SJSA1 (cell line): ENCODE measurements at places on chromosomes 5 and 9.

DNA sequence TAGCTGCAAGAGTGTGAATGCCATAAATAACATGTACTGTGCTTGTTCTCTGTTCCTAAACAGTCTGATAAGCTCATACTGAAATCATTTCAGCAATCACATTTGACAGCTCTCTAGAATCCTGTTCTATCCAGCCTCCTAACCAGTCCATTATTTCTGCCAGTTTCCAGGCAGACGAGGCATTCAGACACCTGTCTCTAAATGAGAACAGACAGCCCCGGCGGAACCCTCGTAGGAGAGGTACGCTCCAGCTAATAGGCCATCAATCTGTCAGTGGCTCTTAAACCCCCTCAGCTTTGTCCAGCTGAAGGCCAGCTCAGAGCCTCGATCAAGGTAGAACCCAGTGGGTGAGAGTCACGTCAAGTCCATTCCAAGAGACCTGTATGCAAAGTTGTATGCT, 272.3 kb downstream of the GLIS3 start:
- no peak for DNase-seq

DNA sequence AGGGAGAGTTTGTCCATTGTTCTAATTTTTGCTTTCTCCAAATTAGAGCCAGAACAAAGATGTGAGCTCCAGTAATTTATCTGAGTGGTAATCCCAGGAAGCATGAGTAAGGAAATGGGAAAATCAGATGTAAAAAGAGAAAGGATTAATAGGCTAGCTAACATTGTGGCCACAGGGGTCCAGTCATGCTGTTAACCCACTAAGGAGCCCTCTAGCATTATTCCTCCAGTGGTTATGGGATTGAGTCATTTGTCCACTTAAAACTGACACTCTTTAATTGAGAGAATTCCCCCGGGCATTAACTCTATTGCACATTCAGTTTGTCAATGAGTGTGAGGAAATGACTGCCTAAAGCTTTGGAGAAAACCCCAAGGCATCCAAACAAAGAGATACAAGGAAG, 700.3 kb upstream of the TYRP1 start:
- no peak for DNase-seq

GRCh38 chr9:134293611-134294152, 32.6 kb upstream of the RXRA start:
- no peak for DNase-seq

DNA sequence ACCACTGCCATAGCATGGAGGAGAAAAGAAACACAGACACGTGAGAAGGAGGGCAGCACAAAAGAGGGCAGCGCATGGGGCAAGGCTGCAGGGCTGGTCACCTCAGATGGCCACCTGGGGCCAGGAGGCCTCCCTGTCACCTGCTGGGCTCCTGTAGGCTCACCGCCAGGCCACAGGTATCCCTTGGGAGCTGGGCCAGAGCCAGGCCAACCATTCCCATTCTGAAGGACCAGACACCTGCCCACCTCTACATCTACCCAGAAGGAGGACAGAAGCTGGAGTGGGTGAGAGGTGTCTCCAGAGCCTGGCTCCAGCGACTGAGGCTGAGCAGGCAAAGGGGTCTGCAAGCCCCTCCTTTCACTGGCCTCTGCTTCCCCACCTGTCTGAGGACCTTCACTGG, 103.1 kb downstream of the PAX5 start:
- no peak for DNase-seq

- no peak for DNase-seq
Observed at GRCh38 chr5:119445544-119445943, 6.8 kb upstream of the HSD17B4 start.

DNA sequence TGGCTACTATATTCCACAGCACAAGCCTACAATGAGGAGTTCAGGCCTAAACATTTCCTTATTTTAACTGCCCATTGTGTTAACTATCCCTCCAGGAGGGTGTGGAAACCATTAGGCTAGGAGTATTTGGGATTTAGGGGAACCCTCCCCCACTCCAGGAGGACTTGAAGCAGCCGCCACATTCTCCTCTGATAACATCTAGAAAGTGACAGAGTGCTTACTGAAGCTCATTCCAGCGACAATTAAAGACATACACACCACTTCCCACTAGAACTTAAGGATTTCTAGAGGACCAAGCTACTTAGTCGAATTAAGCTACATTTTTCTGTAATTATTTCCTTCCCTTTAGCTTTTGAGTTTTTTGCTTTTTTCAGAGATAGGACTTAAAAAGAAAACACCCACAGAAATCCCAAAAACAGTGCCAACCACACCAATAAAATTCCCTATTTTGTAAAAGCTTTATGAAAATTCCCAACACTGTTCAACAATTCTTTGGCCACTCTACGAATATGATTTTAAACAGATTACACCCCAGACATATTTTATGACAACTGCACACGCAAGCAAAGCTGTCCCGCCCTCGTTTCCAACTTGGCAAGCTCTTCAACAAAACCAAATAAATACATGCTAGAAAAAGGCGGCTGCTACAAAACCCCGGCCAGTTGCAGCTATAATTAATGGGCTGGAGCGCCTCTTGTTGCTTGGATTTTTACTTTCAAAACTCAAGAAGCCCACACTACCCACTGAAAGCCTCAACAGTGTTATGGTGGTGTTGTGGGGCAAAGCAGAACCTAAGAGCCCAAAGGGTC, 4.5 kb downstream of the ROR2 start:
- peak; percentile 17 for DNase-seq

DNA sequence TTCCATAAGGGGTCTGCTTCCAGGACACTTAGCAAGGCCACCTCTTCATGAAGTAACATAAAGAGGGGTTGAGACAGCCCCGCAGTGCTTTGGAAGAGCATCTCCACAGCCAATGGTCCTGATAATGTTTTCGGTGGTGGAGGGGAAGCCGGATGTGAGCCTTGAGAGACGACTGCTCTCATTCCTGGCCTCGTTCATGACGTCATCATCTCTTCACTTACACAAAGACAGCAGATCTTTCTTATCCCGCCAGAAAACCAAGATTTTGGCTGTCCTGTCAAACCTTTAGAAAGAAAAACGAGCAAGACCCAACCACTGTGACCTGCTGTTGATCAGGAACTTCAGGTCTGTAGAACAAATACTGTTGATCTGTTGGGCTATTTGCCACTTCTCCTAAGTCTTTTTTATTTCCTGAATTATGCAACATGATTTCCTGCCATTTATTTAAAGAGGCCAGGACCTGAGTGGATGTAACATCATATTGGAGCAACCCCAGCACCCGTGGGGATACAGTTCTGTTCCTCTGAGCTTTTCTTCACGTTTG, 89.0 kb upstream of the IRX2 start:
- no peak for DNase-seq

DNA sequence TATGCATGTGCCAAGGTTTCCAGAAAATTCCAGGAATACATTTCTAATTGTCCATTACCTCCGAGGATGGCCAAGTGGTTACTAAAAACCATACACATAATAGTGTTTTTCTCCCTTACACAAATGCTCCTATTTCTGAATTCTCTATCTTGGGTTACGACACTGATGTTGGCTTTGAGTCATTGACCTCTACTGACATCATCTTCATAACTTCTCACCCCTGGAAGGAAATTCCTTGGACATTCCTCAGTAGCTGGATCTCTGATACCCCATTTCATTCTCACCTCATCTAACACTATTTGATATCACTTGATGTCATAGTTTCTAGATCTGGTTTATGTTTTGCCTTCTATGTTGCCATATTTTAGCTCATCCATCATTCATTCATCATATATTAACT, 287.2 kb downstream of the CTNND2 start:
- DNase-seq, result no peak

GRCh38 chr5:77369566-77369965, 122.5 kb downstream of the WDR41 start:
- no peak for DNase-seq

DNA sequence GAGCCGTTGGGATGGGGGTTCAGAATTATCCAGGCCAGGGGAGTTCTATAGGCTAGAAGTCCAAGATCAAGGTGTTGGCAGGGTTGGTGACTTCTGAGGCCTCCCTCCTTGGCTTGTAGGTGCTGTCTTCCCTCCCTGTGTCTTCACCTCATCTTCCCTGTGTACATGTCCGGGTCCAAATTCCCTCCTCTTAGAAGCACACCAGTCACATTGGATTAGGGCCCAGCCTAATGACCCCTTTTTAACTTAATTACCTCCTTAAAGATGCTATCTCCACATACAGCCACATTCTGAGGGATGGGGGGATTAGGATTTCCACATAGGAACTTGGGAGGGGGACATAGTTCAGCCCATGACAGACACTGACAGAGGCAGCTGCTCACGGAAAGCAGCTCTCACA, 12.1 kb downstream of the LRSAM1 start:
- no peak for DNase-seq

DNA sequence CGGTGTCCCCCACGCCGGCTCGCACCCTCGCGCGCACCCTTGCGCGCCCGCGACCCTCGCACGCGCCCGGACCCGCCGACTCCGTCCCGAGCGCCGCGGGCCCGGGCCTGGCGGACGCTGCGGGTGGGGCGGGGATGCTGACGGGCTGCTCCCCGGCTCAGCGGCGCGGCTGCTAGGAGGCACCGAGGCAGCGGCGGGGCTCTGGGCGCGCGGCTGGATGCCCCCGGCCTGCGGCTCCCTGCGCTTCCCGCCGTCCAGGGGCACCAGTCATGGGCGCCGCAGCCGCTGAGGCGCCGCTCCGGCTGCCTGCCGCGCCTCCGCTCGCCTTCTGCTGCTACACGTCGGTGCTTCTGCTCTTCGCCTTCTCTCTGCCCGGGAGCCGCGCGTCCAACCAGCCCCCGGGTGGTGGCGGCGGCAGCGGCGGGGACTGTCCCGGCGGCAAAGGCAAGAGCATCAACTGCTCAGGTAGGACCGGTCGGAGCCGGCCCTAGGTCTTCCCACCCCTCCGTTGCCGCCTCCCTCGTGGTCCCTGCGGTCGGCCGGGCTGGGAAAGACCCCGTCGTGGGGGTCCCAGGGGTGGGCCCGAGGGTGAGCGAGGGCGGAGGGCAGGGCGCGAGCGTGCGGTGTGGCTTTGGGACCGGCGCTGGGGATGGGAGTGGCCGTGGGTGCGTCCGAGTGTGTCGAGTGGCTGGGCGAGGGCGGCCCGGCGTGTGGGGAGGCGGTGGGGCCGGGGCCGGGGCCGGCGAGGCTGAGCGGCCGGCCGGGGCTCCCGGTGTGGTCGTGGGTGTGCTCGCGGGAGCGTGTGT, 530 bp downstream of the TMEFF1 start:
- peak; percentile 52 for DNase-seq

- no peak for DNase-seq
Observed at GRCh38 chr5:172841256-172841655, 7.2 kb downstream of the ERGIC1 start.

DNA sequence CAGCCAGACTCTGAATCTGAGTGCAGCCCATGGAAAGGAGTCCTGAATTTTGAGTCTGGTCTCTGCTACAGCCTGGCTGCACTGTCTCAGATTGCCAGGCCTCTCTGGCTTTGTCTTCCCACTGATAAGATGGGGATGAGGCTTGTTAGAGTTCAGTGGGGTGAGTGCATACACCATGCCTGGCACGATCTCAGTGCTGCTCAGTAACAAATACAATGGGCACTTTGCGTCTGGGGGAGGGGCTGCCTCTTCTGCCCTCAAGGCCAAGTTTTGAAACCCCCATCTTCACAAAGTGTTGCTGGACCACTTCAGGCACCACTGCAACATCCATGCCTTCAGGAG, 49.0 kb downstream of the PPARGC1B start:
- DNase-seq, result no peak

- no peak for DNase-seq
Observed at GRCh38 chr5:74182603-74183002, 457.9 kb downstream of the ENC1 start.

DNA sequence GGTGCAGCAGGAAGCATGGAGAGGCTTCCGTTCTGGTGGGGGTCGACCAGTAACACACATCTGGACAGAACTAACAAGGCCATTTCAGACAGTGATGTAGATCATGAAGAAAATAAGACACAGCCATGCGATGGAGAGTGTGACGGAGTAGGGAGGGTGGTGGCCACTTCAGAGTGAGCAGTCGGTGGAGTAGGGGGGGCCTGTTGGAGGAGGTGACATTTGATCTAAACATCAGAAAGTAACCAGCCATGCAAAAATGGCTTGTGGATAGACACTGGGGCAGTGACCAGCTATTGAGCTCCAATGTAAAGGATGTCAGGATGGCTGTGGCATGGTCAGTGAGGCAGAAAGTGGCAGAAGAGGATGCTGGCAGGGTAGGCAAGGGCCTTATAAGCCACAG, 65.9 kb downstream of the PPARGC1B start:
- no peak for DNase-seq

DNA sequence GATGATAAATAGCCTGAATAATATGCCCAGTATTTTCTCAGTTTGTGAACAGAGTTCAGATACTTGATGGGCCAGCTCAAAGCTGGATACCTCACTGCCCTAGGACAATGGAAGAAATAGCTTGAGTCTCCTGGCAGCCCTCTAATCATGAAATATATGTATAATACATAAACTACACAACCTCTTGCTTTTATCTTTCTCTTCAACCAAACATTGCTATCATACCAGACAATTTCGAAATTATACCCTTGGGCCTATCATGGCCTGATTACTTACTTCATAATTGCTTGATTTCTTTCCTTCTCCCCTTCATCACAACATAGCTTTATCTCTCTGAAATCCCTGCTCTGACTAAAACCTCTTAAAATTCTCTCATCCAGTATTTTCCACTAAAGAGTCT, 1144.9 kb upstream of the C9orf72 start:
- DNase-seq, result no peak

DNA sequence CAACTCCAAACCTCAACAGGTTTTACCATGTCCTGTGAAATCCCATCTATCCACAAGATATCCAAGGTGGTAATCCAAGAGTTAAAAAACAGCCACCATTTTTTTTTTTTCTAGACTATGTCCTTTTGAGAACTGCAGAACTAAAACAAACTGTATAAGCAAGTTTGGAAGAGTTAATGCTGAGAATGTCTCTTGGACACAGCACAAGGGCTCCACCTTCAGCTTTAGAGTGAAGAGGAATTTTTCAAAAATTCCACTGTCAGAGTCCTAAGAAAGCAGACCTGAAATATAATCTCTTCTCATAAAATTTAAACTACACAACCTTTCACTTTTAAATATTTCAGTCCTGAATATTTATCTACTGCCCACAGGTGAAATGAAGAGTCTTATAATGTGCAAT, 167.8 kb upstream of the CCNG1 start:
- no peak for DNase-seq

GRCh38 chr5:135245521-135246499, 153.2 kb downstream of the MACROH2A1 start:
- DNase-seq, result peak; percentile 61

DNA sequence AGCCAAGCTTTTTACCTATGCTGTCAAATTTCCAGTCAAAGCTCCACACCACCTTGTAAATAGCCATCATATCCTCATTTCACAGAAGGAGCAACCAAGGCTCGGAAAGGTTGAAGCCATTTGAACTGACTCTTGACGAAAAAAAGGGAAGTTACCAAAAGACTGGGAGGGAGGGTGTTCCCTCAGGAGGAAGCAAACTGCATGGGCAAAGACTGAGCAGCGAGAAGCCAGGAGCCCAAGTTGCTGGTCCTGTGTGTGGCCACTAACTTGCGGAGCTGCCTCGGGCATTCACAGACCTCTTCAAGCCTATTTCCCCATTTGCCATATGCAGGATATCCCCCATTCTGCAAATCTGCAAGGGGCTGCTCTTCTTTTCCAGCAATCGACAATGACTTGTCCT, 37.4 kb downstream of the TTLL11 start:
- DNase-seq, result no peak
